GF-D8 (cell line): ENCODE measurements at places on chromosomes 3 and 15.

DNA sequence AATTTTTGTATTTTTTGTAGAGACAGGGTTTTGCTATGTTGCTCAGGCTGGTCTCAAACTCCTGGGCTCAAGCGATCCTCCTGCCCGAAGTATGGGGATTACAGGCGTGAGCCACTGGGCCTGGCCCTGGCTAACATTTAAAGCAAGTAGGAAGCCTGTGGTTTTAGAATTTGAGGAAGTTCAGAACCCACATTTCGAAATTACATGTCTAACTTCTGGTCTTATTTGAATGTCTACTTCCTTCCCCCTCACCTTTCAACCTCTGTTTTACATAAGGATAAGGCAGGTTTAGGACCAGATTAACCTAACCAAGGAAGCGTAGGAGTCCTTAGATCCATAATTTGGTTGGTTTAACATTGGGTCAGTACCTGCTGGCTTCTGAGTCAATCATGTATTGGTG, 120.5 kb upstream of the PROK2 start:
- DNase-seq, result peak; percentile 83

DNA sequence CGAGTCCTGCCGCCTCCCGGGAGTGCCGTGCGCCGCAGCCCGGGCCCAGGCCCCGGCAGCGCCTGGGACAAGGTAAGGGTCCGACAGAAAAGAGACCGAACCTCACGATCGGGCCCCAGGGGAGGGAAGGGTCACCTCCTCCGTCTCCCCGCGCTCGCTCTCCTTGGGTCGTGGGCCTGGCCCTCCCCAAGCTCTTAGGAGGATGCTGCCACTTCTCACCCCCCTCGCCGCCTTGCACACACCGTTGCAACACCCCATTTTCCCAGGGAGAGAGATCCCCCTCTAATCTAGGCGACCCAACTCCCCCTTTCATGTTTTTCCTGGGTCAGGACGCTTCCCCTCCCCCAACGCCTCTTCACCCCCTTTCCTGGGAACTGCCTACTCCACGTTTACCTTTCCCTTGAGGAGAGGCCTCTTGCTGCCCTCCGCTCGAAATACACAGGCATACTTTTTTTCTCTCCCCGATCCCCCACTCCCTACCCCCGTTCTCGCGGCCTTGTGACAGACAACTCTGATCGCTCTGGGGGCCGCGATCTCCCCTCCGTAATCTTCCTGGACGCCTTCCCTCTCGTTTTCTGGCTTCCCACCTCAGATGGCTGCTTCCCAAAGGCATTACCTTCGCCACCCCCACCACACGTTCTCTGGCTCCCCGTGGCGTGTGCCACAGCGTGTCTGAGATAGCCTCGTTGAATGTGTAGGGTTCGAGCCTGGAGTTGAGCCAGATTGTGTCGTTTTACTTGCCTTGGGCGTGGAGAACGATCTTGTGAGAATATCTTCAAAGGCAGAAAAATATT, 688 bp downstream of the SETD5 start:
- no peak for DNase-seq

DNA sequence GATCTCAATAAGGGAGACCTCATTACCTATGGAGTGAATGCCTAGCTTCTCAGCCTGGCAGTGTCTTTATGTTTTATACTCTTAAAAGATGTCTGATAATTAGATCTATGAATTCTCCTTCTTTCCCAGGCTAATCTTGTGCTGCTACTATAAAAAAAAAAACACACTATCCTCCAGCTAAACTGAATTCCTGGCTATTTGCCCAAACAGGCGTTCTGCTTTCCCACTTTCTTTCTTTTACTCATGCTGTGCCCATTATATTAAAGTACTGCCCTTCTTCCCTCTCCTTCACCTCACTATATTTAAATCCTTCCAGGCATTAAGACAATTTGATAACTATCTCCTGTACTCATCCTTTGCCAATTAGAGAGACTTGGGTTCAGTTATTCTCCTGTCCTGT, 1134.9 kb downstream of the ROBO2 start:
- no peak for DNase-seq

DNA sequence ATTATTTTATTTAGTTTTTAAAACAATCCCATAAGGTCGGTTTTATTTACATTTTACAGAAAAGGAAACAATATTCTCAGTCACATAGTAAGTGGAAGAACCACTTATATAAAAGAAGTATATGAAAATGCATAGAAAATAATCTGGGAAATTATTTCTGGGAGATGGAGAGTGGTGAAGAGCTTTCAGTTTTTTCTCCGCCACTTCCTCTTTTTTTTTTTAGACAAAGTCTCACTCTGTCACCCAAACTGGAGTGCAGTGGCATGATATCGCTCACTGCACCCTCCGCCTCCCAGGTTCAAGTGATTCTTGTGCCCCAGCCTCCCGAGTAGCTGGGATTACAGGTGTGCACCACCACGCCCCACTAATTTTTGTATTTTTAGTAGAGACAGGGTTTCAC, 21.2 kb downstream of the RAD51 start:
- DNase-seq, result no peak

- DNase-seq, result no peak
Observed at GRCh38 chr3:16759227-16759903, 125.4 kb upstream of the PLCL2 start.

DNA sequence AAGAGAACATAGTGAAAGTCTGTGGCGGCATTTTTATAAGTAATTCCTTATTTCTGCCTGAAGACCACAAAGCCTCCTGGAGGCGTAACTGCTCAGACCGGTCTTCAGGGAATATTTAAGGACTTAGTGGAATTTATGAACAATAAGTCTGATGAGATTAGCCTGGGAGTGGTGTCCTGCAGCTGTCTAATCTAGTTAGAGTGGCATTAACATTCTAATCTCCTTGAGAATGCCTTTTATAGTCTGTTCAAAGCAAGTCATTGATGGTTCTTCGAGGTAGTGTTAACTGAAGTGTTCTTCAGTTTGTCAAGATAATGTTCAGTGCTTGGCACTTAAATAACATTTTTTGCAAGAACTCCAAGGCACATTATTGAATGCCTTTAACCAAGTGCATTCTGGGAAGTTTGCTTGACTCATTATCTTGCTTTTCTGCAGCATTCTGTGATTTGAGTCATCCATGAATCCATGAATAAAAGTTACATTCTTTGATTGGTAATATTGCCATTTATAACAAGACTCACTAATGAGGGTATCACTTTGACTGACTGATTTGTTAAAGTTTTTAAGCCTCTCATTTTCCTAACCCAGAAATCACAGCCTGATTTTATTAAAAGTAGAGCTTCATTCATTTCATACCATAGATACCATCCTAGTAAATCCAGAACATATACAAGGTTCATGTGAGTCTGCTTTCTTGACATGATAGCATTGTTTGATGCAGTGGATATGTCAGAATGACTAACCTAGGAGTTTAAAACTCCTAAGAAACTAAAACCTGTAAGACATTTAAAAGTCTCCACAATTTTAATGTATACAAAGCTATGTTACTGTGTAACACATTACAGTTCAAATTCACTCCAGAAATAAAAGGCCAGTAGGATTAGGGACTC, 12.5 kb downstream of the RBM5 start:
- no peak for DNase-seq

GRCh38 chr15:96849271-96849900, 518.9 kb downstream of the NR2F2 start:
- DNase-seq, result no peak

DNA sequence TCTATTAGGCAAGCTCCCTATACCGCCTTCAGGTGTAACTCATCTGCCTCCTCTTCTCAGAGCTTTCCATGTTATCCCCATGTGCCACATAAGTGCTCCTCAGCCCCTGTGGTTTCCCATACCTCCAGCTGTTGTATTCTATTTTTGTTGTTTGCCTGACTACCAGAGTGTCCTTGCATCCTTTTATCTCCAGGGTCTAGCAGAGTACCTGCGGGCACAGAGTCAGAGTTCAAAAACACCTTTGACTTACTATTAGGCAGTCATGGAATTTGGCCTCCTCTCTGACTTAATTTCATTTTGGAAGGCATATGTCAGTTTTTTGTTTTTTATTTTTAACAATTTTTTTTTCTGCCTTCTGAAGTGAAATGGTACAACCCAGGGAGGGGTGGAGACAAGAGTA, 7.1 kb downstream of the GPR87 start:
- DNase-seq, result no peak

- no peak for DNase-seq
Observed at GRCh38 chr3:65996589-65996988, 42.1 kb downstream of the MAGI1 start.

DNA sequence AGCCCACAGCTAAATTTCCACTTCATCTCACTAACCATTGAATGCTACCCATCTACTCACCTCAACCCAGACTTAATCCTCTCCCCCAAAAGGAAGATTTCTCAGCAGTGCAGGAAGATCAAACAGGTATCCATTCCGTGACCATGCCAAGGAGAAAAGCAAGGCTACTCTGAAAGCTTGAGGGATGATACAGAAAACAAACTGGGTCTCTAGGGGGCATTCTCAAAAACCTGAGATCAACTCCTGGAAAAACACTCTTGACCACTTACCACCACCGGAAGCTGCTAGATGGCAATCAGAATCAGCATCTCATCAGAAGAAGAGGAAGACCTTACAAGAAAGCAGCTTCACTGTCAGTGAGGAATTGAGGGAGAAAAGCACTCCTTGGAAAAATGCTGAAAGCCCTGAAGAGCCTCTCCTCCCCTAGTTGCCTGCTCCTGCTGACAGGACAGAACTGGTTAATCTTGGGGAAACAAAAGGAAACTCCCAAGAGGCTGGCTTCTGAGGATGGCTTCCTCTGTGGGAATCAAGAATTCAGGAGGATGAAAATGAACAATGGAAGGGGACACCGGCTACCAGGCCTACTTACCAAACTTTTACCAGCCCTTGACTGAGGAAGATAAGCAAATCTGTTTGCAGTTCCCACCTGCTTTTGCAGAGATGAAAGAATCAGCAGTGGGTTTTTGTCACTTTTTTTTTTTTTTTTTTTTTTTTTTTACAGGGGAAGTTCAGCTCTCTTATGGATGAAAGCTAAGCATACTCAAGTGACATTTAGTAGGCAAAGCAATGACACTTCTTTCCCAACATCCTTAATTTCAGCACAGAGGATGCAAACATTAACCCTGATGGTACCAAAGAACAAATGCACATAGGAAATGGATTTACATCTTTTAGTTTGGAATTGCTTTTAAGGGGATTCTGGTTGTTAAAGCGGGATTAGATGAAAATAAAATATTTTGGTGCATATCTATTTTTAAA, at the start of gene ATP8B4:
TSS of gene ATP8B4 (minus strand) at position 171 of the 978 bp plus-strand sequence. CDS start 12,267 bp downstream, outside the sequence.
- peak; percentile 77 for DNase-seq

- DNase-seq, result no peak
Observed at GRCh38 chr15:38991126-38991525, 426.5 kb upstream of the RASGRP1 start.

GRCh38 chr3:49492969-49493368, 22.9 kb downstream of the DAG1 start:
- DNase-seq, result no peak

DNA sequence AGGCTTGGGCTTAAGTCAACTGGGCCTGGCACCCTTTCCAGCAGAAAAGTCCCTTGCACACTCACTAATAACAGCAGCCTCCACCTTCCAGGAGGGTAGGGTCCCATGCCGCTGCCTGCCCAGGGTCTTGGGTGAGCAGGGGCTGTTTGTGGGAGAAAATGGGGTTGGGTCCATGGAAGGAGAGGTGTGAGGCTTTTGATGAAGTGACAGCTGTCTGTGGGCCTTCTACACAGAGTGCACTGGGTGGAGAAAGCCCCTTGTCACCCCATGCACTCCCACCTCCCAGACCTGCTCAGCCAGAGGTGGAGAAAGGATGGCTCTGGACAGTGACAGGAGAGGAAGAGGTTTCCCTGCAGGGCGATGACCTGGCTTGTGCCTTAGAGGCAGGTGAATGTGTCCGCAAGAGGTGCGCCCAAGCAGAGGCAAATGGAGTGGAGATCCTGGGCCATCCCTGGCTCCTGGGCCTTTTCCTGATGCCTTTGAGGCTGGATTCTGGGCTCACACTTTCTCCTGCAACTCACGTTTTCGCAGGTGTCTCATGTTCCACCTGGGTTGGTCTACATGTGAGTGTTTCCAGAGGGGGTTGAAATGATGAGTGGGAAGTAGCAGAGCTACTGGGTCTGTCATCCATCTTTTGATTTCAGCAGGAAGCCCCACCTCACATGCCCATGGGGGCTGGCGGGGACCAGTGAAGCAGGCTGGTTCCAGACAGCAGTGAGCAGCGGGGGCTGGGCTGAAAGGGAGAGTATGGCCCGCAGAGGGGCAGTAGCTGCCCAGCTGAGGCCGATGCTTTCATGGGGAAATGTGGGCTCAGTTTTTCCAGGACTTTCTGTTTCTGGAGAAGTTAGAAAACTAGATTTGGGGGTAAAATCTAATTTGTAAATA, 85.2 kb upstream of the PRR23E start:
- no peak for DNase-seq

- no peak for DNase-seq
Observed at GRCh38 chr3:120796976-120797375, 54.4 kb downstream of the GTF2E1 start.

GRCh38 chr15:98720031-98720430, 71.7 kb downstream of the IGF1R start:
- no peak for DNase-seq

DNA sequence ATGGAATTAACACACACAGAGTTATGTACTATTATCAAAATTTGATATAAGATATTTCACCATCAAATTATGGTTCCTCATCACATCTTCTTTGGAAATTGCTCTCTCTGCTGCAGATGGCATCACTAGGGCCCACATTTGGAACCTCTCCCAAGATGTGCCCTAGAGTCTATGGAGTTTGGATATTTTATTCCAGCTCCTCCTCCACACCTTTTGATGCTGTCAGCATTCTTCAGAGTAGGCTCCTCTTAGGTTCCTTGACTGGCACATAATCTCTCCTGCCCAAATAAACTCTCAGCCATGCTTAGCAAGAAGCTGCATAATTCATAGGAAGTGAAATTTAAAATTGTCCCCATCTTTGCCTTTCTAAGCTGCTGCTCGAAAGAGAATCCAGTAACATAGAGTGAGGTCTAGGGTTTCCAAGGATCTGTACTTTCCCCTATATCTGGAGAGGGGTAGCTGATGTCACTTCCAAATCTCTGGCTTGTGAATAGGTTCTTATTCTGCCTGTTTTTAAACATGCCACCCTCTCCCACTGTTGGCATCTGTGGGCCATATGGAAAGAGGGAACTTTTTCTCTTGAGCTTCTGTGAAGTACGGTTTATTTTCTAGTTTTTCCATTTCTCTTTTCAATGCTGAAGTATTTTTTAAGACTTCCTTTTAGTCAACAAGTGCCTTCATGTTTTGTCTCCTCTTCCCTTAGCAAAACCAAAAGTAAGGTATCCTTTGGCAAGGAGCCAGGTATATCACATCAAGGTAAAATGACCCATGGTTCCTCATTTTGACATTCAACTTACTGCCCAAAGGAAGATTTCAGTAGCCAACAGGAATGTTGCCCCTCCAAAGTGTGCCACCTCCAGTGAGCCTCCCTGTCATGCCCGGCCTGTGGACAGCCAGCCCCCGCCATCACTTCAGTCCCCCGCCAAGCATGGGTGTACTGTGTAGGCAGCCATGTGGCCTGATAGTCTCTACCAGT, 75.3 kb upstream of the C2CD4B start:
- no peak for DNase-seq
